ENCODE measurements at places on chromosomes 2 and 18.

DNA sequence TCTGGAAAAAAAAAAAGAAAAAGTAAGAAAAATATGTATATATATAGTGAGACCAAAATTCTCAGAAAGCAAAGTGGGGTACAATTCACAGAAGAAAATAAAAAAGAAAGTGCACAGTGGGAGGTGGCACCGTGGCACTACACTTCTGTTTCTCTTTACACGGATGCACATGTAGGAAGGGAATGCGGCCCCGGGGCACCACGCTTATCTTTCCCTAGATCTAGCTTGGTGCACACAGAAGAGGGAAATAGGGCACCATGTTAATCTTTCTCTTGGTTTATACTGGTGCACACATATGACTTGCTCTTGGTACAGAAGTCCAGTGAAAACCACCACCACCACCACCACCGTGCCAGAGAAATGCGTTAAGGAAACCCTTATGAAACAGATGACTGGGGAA lies 32.0 kb downstream of the EIPR1 start:
- DNase-seq = no peak

DNA sequence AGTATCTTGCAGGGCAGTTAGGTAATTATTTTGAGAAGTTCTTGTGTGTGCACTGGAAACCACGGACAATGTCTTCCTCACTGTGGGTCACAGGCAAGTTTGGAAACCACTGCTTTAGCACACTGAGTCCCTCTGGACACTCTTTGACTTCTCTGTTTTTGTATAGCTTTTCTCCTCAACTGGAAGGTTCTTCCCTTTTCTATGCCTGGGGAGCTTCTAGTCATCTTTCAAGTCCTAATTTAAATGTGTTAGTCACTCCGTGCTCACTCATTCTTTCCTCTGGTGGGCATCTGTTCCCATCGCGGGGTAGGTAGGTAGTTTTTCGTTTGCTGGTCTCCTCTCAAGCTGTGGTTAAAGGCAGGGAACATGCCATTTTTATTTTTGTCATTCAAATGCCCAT lies 32.1 kb downstream of the E2F6 start:
- DNase-seq = no peak

DNA sequence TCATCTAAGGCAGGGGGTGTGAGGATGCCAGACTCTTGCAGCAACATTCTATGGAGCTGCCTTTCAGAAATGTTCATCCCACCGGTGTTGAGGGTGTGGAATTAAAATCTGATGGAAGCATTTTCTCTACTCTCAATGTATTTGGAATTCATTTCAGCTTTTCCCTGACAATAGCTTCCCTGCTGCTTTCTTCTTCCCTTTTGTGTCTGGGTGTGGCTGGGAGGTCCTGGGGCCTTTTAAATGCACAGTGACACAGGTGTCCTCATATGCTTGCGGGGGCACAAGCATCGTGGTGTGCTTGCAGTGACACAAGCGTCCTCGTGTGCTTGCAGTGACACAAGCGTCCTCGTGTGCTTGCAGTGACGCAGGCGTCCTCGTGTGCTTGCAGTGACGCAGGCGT lies 43.4 kb upstream of the ASB18 start:
- DNase-seq = no peak

GRCh38 chr2:32474381-32474780 lies 117.6 kb downstream of the BIRC6 start:
- DNase-seq = no peak

- DNase-seq = no peak
These were observed 390.3 kb downstream of the NRXN1 start for GRCh38 chr2:50641633-50642032.

Measured in AML-193 (cell line).